Thyroid gland (tissue), 4 donors: ENCODE measurements at places on chromosomes 3 and 15. TPM values are rescaled to one million over a fixed set of nuclear protein-coding genes. Genes with fewer than 3 reads are reported as not detected.
A peak's percentile ranks its signal among the peaks of the same experiment; 100 is the strongest.

DNA sequence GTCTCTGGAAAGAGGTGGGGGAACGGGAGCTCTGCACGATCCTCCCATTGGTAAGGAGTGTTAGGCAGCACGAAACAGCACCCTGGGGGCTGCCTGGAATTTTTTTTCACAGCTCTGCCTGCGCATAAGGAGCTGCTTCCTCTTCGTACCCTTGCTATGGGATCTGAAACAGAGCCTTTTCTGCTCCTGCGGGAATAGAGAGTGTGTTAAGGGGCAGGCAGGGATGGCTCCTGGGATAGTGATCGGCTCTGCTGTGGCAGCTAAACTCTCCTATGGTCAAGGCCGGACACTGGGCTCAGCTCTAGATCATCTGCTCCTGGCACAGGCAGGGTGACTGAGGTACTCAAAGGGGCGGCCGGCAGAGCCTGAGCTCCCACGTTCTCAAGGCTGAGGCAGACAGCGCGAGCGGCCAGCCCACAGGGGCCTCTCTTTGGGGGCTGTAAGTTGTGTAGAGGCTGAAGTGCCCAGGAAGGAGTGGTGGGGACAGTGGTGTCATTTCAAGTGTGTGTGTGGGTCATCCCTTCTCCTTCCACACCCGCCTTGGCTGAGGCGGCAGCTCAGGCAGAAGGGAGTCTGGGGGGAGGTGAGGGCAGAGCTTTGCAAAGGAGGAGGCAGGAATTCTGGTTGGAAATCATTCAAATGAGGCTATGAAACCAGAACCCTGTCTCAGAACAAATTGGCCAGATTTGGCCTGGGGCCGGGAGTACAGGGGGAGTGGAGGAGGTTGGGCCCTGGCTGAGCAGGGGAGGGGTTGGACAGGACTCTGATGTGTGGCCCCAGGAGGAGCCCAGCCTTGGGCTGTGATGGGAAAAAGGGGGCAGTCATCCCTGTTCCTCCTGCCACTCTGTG, 31.0 kb downstream of the EPHB3 start:
- H3K4me1 ChIP-seq, result no peaks in the 10 kb centered on the region
- no peaks in the 10 kb centered on the region for H3K27me3 ChIP-seq
- no peak overlapping the region for H3K4me3 ChIP-seq

- H3K4me1 ChIP-seq, result peaks cover 48% of the 10 kb centered on the region
- no peaks in the 10 kb centered on the region for H3K27me3 ChIP-seq
- peak overlapping the region; percentile 45 for H3K27ac ChIP-seq
- no peak for DNase-seq
- no peaks in the 10 kb centered on the region for H3K36me3 ChIP-seq
- no peak overlapping the region for H3K4me3 ChIP-seq
These were observed 51.9 kb downstream of the ARHGAP31 start for GRCh38 chr3:119346076-119346496.

- DNase-seq, result no peak
- H3K4me1 ChIP-seq, result no peaks in the 10 kb centered on the region
- H3K27me3 ChIP-seq, result no peaks in the 10 kb centered on the region
These were observed 98.0 kb downstream of the USP13 start for GRCh38 chr3:179750720-179751328.

- H3K4me1 ChIP-seq, result no peaks in the 10 kb centered on the region
- no peaks in the 10 kb centered on the region for H3K36me3 ChIP-seq
- H3K27ac ChIP-seq, result no peak overlapping the region
- H3K4me3 ChIP-seq, result no peak overlapping the region
- H3K27me3 ChIP-seq, result no peaks in the 10 kb centered on the region
- no peak for DNase-seq
These were observed 18.6 kb upstream of the DNAAF4 start for GRCh38 chr15:55526559-55527036.

- H3K36me3 ChIP-seq, result no peaks in the 10 kb centered on the region
- H3K27me3 ChIP-seq, result no peaks in the 10 kb centered on the region
- no peak overlapping the region for H3K4me3 ChIP-seq
- peaks cover 8% of the 10 kb centered on the region for H3K4me1 ChIP-seq
- H3K27ac ChIP-seq, result no peak overlapping the region
These were observed 449.3 kb upstream of the THBS1 start for GRCh38 chr15:39131609-39132008.

DNA sequence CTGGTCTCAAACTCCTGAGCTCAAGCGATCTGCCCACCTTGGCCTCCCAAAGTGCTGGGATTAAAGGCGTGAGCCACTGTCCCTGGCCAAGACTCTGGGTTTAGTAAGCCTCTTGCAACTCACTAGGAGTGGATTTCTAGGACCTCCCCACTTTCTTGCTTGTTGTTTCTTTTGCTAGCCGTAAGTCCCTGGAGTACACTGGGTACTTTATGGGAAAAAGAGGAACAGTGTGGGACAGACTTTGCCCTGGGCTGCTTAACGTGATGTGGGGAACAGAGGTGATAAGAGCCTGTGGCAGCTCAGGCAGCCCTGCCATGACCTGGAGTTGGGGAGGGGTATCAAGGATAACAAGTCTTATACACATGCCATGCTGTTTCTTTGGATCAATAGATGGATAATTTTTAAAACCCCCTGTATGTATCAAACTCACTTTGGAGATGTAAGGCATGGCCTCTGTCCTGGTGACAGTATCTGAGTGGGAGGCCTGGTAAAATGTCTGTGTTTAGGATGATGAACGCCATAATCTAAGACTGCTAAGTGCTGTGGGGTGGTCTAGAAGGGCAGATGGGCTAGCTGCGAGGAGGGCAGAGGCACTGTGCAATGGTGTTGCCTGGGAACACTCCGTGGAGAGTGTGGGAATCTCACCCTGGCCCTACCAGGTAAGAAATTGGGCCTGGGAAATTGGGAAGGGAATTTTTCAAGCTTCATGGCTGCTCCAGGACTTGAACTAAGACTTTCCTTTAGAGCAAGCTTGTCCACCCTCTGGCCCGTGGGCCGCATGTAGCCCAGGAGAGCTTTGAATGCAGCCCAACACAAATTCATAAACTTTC, 54.8 kb downstream of the SMAD3 start:
- no peaks in the 10 kb centered on the region for H3K27me3 ChIP-seq
- H3K4me3 ChIP-seq, result no peak overlapping the region
- H3K27ac ChIP-seq, result peak overlapping the region; percentile 72
- DNase-seq, result no peak
- no peaks in the 10 kb centered on the region for H3K36me3 ChIP-seq

DNA sequence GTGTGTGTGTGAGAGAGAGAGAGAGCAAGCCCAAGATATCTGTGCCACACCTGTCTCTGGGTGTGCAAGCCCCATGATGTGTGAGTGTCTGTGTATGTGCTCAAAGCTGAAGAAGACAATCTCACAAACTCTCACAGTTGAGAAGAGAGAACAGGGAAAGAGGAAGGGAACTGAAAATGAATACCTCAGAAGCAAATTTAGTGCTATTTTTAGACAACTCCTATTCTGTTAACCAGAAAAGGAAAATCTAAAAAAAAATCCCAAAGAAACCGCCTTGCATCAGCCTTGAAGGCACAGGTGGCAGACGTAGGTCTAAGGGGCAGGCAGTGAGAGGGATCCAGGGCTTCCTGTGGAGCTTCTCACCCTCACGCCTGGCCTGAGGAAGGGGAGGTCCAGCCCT, 47.8 kb downstream of the ATP2B2 start:
- H3K27me3 ChIP-seq, result no peaks in the 10 kb centered on the region
- H3K4me3 ChIP-seq, result no peak overlapping the region
- H3K27ac ChIP-seq, result no peak overlapping the region
- H3K36me3 ChIP-seq, result no peaks in the 10 kb centered on the region
- no peak for DNase-seq
- no peaks in the 10 kb centered on the region for H3K4me1 ChIP-seq

- no peak overlapping the region for H3K27ac ChIP-seq
- DNase-seq, result no peak
- no peaks in the 10 kb centered on the region for H3K27me3 ChIP-seq
- no peaks in the 10 kb centered on the region for H3K4me1 ChIP-seq
- no peak overlapping the region for H3K4me3 ChIP-seq
These were observed 118.9 kb upstream of the IGSF10 start for GRCh38 chr3:151579571-151580270.

GRCh38 chr3:70090322-70090913, 90.9 kb downstream of the SAMMSON start:
- DNase-seq, result no peak
- no peaks in the 10 kb centered on the region for H3K36me3 ChIP-seq
- H3K27me3 ChIP-seq, result no peaks in the 10 kb centered on the region
- H3K4me3 ChIP-seq, result no peak overlapping the region
- no peak overlapping the region for H3K27ac ChIP-seq
- H3K4me1 ChIP-seq, result peaks cover 14% of the 10 kb centered on the region

- no peak overlapping the region for H3K27ac ChIP-seq
- H3K4me3 ChIP-seq, result no peak overlapping the region
- H3K36me3 ChIP-seq, result no peaks in the 10 kb centered on the region
- no peaks in the 10 kb centered on the region for H3K4me1 ChIP-seq
- DNase-seq, result no peak
These were observed 233.2 kb downstream of the ZBBX start for GRCh38 chr3:167146911-167147310.

DNA sequence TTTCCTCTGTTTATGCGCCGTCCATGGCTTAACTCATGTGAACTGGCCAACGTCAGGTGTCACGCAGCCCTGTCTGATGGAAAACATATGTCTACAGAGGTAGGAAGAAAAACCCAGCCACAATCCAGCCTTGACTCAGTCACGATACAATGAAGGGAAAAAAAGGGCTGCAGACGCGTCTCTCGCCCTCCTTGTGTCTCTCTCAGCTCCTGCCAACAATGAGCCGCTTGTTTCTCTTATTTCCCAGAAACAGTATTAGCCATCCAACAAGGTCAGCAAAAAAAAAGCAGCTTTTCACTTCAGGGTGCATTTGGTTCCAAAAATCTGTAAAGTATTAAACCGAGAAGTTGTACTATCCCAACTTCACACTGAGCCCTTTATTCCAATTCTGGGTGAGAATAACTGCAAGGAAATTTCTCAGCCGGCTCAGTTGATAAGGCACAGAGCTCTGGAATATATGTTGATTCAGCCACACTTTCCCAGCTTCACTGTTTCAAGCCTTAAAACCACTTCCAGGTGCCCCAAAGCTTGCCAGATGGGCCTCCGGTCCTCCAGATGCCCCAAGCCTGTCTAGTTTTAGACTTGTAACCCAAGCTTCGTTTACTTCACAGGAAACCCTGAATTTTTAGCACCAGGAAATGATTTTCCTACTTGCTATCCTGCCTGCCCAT, 79.4 kb downstream of the TM4SF4 start:
- no peaks in the 10 kb centered on the region for H3K36me3 ChIP-seq
- DNase-seq, result no peak
- H3K4me3 ChIP-seq, result no peak overlapping the region
- peak overlapping the region; percentile 88 for H3K27ac ChIP-seq
- peaks cover 22% of the 10 kb centered on the region for H3K4me1 ChIP-seq

The SLC33A1 gene
- total RNA-seq, result 62.5 TPM

The AADACL2 gene
- not detected for total RNA-seq

The CASR gene
- under 0.01 TPM for total RNA-seq

The TUSC7 gene
- not detected for total RNA-seq

The CPNE4 gene
- total RNA-seq, result not detected

The LTK gene
- total RNA-seq, result not detected

The GOLGA6L9 gene
- total RNA-seq, result 3.8 TPM

The ECE2 gene
- total RNA-seq, result not detected
